GM20000 (cell line): ENCODE measurements at places on chromosomes 2 and 18.

DNA sequence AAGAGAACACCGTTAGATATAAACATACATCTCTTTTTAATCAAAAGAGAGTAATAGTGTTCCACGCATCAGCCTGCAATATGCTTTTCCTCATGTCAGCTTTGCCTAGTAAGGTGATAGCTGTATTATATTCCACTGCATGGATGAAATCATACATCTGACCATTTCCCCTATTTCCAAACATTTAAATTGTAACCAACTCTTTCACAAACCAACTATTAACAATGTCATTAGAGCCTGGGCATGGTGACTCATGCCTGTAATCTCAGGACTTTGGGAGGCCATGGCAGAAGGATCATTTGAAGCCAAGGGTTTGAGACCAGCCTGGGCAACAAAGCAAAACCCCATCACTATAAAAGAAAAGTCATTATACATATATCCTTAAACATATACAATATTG, 284.8 kb downstream of the BCL11A start:
- DNase-seq = no peak

DNA sequence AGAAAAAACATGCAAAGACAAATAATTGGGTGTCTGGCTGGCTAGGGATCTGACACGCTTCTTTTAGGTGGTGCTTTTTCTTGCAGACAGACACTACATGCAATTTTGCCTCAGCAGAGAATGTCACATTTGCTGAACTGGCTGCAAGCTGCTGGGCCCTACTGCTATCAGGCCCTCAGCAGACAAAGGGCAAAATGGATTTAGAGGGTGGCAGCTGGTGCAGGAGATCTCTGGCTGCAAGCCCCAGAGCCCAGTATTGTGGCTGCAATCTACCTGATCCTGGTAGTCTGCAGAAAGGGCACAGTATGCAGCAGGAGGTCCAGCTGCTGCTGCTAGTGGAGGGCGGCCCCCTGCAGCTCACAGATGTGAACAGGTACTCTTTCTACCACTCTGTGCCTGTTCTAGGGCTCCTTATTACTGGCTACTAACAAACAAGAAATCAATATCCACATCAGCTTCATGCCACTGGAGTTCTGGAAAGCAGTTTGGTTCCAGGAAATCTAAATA, 796.7 kb upstream of the CELF4 start:
- no peak for DNase-seq

DNA sequence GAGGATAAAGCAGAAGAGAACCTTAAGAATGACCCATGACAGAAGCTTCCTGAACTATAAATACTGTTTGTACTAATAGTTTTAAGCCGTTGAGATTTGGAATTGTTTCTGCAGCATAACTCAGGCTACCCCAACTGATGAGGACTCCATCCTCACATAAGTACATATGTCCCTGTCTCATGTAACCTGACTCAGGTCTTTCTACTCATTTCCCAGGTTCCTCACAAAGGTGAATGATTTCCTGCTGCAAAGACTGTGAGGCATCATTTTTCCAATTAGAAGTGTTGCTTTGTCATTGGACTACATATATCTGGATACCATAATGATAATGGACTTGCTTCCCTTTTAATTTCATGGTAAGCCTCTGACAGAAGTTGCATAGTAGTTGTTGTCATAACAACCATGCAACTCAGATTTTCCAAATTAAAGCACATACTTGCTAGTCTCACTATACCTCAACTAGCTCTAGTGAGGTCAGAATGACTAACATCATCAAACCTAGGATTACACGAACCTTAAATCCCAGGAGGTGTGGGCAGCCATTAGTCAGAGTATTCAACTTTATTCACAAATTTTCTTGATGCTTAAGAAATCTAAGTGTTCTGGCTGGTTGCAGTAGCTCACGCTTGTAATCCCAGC, 38.0 kb upstream of the NEDD4L start:
- DNase-seq = no peak

DNA sequence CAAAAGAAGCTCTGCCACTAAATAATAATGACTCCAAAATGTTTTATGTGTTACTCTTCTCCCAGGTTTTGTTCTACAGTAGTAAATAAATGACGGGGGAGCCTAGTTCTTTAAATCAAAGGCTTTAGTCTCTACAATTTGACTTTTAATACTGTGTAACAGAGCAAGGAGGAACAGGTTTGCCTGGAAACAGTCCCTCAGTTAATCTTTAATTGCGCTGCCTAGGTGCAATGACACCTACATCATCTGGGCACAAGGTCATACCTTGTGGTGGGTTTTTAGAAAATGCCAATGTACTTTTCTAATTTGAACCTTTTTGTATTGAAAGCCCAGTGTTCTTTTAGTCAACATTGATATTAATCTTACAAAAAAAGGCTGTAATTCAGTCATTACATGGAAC, 287.3 kb upstream of the SETBP1 start:
- DNase-seq = no peak

DNA sequence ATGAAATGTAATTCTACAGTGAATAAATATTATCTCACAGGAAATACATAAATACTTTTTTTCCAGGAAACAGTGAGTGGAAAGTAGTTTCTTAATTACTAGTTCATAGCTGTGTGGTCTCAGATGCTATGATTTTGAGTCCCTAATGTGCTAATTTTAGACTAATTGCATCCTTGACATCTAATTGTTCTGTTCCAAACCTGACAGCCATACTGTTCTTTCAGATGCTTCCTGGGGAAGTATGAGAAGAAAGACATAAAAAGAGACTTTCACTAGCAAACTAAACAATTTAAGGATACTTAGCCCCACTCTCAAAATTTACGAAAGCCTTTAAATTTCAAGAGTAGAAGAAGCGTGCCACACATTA, 350.9 kb upstream of the CDH20 start:
- DNase-seq = no peak

DNA sequence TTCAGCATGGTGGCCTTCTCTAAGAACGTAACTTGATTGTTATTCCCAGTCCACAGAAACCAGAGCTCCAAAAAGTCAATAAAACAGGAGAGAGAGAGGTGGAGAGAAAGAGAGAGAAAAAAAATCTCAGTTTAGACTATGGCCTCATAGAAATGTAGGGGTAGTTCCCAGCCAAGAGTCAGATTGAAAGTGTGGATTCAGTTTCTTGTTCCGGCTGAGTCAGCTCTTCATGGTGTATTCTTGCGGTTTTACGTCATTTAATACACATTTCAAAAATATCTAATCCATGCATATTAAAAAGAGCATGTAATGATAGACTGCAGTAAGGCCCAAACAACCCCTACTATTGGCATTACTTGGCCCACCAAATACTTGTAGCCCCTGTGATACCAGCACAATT, 303.9 kb downstream of the ETAA1 start:
- DNase-seq = no peak

DNA sequence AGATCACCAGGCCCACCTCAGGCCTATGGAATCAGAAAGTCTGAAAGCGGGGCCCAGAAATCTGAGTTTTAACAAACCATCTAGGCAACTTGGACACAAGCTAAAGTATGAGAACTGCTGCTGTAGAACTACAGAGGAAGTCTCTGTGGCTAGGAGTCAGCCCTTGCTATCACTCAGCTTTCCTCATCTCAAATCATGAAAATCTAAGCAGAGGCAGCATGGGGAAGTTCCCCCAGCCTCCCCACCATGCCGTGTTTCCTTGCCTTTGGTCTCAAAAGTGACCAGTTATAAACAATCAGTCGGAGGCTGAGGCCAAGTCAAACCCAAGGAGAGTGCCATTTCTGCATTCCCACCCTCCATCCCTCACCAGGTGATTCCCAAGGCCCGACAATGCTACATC, 404.7 kb downstream of the BCL11A start:
- DNase-seq = no peak

DNA sequence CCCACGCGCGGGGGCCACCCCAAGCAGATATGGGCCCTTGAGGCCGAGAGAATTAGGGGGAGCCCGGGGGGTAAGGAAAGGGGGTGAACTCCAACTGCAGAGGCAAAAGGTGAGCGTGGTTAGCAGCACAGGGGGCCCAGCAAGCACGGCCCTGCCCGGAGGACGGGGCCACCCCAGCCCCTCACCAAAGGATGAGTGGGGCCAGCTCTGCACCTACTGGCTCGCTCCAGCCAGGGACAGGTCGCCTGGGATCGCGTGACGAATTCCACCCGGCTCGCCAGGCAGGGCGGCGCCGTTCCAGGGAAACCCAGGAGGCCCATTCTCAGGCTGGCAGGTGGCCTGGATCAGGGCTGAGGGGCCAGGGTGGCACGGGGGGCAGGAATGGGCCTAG, 38.6 kb downstream of the BIN1 start:
- no peak for DNase-seq

- DNase-seq = no peak
Measured at GRCh38 chr2:79573895-79574674, 61.2 kb downstream of the CTNNA2 start.

GRCh38 chr2:113092864-113093612, 25.3 kb downstream of the IL1F10 start:
- DNase-seq = no peak

DNA sequence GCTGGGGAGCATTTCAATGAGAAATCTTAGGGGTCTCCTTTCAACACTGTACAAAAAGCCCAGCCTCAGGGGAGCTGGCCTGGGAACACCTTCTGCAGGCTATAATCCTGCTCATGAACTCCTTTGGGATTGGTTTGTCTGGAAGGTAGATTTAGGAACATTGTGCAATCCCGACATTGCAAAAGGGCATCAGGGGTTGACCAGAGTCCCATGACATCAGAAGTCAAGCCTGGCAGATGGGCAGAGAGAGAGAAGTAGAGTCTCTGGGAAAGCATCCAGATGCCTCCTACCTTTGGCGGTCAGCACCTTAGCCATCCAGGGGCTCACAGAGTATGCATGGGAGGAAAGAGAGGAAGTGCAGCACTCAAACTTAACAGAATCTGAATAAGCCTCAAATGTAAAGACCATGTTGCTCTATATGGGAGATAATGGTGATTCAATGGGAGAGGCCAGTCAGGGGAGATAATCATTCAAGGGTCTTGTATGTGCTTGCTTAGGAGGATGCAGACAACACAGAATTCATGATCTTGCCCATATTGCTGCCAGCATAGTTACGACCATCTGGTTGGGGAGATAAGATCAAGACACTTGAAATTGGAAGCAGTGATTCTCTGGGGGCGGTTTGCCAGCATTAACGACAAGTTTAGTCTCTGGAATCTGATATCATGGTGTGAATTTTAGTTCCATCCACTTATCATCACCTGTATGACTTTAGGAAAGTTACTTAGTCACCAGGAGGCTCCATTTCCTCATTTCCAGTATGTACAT, 58.3 kb upstream of the UPP2 start:
- no peak for DNase-seq

GRCh38 chr2:123687064-123687463, 338.0 kb upstream of the CNTNAP5 start:
- DNase-seq = no peak

DNA sequence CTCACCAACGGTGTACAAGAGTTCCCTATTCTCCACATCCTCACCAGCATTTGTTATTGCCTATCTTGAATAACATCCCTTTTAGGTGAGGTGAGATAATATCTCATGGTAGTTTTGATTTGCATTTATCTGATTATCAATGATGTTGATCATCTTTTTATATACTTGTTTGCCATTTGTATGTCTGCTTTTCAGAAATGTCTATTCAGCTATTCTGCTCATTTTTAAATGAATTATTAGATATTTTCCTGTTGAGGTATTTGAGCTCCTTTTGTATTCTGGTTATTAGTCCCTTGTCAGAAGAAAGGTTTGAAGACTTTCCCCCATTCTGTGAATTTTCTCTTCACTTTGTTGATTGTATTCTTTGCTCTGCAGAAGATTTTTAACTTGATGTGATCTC, 695.5 kb upstream of the DDX18 start:
- DNase-seq = no peak

- DNase-seq = no peak
Measured at GRCh38 chr2:48566592-48567310, 36.8 kb downstream of the STON1 start.

DNA sequence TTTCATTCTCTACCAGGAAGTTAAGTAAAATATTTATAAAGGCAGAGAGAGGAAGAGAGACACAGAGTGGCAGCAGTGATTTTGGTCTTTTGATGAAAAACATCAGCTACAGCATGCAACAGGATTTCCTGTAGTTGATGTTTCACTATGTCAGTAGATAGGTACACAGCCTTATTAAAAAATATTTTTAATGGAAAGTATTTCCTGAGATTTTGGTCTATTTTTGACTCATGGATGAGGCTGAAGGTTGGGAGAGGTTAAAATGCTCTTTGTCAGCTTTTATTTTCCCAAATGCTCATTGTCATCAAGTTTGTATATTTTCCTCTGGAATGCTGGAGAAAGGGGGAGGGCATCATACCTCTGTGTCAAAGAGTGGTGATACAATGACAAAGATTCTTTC, 1112.5 kb downstream of the CBLN2 start:
- DNase-seq = no peak

DNA sequence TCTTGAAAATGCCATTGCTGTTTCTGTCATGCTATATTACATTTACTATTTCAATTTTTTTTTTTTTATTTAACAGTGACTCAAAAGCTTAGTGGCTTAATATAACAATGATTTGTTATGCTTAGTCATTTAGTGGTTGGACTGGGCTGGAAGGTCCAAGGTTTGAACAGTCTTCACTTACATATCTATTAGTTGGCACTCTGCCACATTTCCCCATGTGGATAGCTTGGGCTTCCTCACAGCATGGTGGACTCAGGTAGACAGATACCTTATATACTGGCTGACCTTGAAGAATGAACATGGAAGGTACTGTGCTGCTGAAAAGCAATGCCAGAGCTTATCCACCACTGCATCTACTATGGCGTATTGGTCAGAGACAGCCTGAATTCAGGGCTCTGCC, 909.5 kb upstream of the SOX11 start:
- no peak for DNase-seq

GRCh38 chr2:16067866-16068551, 127.7 kb downstream of the MYCN start:
- DNase-seq = no peak

DNA sequence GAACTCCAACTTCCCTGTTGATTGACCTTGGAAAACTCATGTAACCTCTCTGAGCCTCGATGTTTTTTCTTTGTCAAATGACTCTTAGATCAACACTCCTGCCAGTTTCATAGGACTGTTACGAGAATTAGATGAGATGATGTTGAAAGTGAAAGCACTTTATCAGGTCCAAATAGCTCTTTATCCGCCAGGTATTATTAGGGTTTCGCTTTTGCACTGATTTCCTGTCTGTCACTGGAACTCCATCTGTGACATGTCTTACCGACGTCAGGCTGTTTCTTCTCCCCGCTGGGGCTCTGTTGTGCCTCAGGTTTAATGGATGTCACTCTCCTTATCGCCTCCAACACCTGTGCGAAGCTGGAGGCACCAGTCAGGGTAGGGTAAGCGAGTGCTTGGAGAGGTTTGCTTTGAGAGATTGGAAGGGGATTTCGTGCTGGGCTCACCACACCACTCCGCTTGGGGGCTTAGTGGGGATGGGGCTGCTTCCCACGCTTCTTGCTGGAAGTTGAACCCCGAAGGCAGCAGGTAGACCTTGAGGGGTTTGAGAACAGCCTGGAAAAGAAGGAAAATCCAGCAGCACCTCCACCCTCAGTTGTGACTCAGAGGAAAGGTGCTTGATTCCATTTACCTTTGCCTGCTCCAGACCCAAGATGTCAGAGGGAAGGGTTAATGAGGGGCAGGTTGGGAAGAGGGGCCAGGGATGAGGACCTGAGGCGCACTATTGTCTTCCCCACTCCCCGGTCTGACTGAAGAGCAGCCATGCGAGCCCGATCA, 4.3 kb downstream of the GAD1 start:
- DNase-seq = peak; percentile 76

- no peak for DNase-seq
Measured at GRCh38 chr2:239300242-239300641, 100.6 kb downstream of the HDAC4 start.
